ENCODE measurements at places on chromosomes 7 and 10.

- DNase-seq: no peak
Measured at GRCh38 chr7:106205621-106206222, 79.1 kb downstream of the NAMPT start.

- DNase-seq: no peak
Measured at GRCh38 chr7:155408651-155409586, 49.0 kb upstream of the EN2 start.

GRCh38 chr10:34998940-34999339 lies 91.2 kb downstream of the CUL2 start:
- no peak for DNase-seq

DNA sequence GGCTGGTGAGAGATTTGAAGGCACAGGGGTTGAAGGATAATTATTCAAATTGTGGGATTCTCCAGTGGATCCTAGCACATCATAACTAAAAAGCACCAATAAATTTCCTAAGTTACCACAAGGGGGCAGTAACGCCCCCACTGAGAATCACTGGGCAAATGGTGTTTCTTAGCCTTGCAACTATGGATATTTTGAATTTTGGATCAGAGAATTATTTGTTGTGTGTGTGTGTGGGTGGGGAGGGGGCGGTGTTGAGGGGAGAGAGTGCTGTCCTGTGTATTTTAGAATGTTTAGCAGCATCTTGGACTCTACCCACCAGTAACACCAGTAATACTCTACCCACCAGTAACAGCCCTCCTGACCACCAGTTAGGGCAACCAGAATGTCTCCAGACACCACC lies 63.3 kb upstream of the PRKG1 start:
- no peak for DNase-seq

GRCh38 chr10:104208730-104209129 lies 23.4 kb downstream of the CFAP43 start:
- no peak for DNase-seq

- no peak for DNase-seq
Measured at GRCh38 chr10:59674215-59674836, 35.3 kb downstream of the SLC16A9 start.

GRCh38 chr10:79347894-79348639 lies 798 bp downstream of the PPIF start:
- DNase-seq: peak; percentile 58

DNA sequence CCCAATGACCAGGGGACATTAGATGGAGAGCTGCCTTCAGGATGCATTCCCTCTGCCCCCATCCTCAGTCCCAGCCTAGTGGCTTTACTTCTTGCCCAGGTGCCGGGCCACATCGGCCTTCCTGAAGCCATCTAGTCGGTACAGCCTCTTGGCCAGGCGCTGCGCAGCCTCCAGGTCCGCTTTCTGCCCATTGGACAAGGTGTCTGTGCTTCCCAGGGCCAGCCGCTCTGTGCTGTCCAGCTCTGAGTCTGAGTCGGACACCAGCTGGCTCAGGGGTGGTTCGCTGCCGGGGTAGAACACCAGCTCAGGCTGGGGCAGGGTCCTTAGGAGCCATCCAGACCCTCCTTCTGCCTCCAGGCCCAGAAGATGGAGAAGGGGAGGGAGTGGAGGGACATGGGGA lies 6.3 kb downstream of the PSD start:
- DNase-seq: no peak

DNA sequence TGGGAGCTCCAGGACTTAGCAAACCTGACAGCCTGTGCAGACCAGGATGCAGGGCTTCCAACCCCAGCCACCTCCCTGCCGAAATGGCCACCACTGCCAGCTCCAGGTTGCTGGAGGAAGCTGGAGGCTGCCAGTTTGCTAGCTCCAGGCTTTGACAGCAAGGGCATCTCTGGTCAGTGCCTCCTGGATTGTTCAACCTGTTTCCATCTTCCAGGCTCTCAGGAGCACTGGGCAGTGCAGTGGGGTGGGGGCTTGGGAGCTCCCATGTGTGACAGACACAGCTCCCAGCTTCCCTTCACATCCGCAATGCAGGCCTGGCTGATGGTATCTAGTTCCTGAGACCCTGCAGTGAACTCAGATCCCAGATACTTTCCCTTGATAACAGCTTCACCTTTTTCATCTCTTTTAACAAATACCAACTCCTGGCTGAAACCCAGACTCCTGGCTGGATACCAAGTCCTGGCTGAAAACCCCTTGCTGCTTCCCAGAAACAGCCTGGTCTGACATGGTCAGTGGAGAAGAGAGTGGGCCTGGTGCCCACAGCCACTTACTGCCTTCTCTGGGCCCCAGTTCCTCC lies 20.8 kb upstream of the RET start:
- no peak for DNase-seq

DNA sequence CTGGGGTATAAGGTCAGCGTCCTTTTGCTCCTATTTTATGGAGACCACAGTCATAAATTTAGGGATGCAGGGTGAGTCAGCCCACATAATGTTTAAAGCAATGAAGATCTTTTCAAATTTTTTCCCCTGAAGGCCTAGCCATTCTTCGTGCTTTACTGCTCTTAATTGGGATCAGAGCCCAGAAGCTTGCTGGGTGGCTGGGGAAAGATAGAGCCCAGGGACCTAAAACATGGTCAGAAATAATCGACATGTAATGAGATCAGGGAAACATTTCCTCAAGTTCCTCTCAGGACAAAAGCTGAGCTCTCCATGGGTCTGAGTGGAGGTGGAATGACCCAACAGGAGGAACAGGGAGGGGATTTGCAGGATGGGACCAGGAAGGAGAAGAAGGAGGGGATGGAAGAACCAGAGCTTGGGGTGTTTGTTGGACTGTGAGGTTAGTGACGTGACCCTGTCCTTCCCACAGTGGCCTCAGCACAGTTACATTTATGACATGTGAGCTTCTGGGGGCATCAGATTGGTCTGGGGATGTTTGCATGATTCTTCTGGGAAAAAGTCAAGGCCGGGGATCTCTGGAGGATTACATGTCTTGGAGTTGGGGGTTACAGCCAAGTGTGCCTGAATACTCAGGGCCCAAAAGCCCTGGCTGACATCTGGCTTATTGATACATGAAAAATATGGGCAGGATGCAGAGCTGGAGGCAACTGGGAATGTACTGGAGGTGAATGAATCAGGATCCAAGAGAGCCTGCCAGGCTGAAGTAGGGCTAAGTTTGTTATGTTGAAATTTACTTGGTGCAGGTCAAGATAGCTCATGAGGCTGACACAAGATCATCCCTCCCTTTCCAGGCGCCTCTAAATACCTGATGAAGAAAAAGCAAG lies 477.9 kb downstream of the RPS24 start:
- no peak for DNase-seq

DNA sequence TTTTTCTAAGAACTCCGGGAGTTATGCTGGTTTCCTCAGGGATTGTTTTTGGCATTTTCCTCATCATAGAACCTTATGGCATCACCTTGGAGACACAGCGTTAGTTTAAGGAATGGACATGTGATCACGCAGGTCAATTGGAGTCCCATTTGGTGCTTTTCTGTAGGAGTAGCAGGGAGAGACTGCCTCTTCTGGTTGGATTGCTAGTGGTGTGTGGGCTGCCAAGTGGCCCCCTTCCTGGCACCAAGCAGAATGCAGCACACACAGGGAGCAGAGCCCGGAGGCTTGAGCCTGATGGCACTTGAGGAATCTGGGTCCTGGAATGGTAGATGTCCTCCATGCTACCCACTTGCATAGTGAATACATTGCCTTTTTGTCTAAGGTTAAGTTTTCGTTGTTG lies 57.9 kb downstream of the SDK1 start:
- DNase-seq: no peak

GRCh38 chr7:127629268-127629854 lies 11.4 kb upstream of the PAX4 start:
- no peak for DNase-seq

DNA sequence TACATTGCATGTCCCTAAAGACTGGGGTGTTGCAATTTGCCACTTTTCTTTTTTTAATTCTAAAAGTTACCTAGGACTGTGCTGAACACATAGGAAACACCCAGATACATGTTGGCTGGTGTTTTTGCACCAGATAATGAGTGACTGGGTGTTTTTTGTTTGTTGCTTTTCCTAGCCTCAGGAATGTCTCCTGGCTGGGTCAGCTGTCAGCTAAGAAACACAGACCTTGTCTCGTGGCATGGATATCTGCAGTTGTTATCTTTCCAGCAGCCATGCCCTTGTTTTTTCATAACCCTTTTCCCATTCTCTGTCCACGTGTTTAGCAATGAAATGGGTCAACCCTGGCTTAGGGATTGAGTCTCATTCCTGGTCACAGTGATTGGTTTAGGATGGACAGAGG lies 433.9 kb upstream of the ZMIZ1 start:
- DNase-seq: no peak

DNA sequence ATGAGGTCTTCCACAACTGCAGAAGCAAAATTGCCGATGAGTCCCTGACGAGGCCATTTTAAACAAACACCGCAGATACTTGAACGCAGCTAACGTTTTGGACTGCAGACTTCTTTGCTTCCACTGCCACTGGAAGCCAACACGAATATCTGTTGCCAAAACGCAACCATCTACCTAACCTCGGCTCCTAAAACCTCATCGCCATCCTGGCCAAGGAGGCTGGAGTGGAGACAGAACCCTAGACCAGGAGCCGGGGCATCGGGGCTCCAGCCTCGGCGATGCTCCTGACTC lies 493 bp downstream of the WDR91 start:
- no peak for DNase-seq

DNA sequence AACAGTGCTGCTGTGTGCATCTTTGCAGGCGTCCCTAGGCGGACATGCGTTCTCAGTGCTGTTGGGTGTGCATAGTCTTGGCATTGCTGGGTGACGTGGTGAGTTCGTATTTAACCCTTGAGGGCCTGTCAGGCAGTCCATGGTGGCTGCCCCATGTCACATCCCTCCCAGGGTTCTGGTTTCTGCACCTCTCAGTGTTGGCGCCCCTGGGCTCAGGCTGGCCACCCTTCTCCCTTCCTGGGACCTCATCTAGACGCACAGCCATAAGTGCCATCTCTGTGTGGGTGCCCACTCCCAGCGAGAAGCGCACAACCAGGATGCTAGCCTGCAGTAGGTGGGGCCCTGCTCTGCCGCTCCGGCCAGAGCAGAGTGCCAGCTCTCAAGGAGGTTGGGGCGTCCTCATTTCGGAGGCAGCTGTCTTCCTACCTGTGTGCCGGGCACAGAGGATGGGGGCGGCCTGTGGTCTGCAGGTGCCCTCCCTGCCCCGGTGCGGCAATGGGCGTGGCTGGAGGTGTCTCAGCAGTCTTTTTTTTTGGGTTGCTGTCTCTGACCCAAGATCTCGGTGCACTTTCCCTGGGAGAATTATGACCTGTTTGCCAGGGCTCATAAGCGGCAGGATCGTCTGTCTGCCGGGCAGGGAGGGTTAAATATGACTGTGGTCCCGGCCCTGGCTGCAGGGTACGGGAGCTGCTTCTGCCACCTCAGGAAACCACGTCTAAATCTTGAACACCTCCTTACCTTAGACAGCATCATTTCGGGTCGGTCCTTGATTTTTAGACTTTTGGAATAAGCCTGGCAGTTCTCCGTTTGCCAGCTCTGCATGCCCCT lies 6.5 kb downstream of the INPP5A start:
- DNase-seq: no peak

GRCh38 chr7:1253681-1254181 lies 21.1 kb downstream of the UNCX start:
- no peak for DNase-seq

GRCh38 chr7:121406944-121407343 lies 10.8 kb upstream of the FAM3C start:
- DNase-seq: no peak

DNA sequence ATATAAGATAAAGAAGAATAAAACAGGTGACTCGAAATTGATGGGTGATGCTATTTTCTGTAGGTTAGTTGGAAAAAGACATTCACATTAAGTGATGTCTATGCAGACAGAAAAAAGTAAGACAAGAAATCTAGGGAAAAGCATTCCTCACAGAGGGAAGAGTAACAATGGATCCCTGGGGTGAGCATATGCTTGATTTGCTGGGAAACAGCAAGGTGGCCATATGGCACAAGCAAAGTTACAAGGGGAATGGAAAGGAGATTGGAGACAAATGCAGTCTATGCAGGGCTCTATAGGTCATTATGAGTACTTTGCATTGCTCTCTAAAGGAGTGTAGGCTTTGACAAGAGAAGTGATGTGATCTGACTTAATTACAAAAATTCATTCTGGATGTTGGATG lies 90.9 kb upstream of the ZNF804B start:
- no peak for DNase-seq

DNA sequence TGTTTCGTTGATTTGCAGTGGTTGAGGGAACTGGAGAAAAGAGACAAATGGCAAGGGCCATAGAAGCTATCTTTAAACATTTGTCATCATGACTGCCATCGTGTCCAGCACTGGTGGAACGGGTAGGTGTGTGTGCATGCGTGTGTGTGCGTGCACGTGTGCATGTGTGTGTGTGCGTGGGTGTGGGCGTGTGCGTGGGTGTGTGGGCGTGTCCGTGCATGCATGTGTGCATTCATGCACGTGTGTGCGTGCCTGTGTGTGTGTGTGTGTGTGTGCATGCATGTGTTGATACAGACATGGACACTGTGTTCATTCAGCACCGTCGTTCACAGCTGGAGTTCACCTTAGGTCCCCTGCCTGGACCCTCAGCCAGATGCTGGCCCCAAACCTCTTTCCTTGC lies 38.1 kb upstream of the AP5Z1 start:
- DNase-seq: no peak

GRCh38 chr10:114526126-114526503 lies 121.8 kb upstream of the AFAP1L2 start:
- DNase-seq: peak; percentile 20

- no peak for DNase-seq
Measured at GRCh38 chr7:191105-191980, 1.0 kb upstream of the FAM20C start.

- DNase-seq: no peak
Measured at GRCh38 chr10:2985729-2986232, 81.6 kb upstream of the PFKP start.

DNA sequence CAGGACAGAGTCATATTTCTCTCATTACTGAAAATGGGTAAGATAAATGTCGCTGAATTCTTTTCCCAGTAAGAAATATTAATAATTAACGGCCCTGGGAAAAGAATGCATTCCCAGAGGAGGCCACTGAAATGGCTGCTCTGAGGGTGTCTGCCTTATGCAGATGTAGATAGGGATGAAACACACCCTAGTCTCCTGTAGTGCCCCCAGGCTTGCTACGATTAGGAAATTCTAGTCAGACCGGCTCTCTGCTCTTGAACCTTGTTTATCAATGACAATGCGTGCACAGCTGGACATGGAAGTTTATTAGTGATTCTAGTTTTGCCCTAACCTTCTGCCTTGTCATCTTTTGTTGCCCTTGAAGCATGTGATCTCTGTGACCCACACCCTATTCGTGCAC lies 291.1 kb downstream of the ZNF248 start:
- DNase-seq: no peak

- no peak for DNase-seq
Measured at GRCh38 chr7:46672861-46673260, 751.8 kb upstream of the IGFBP3 start.

- peak; percentile 29 for DNase-seq
Measured at GRCh38 chr10:32055478-32056135, 618 bp downstream of the KIF5B start.

DNA sequence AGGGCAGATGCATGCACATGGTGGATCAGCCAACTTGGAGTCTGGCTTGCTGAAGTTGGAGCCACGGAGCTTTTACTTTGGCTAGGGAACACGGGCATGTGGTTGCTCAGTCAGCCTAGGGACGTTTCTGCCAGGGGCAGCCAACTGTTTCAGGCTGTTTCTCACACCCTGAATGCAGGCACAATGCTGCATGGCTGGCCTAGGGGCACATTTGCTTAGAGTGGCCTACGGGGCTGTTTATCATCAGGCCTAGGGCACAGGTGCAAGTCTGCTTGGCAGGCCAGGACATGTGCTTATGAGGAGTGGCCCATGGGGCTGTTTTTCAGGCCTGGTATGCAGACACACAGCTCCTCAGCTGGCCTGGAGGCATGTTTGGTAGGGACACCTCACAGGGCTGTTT lies 107.4 kb downstream of the GSAP start:
- no peak for DNase-seq

All from activated gamma-delta T cell treated with anti-CD3 and anti-CD28 coated beads, Interleukin-2, amount 50 U/mL, for 16 hours (primary cell).